Activated T-cell treated with anti-CD3 and anti-CD28 coated beads, Interleukin-2, amount 50 U/mL, for 72 hours (primary cell): ENCODE measurements at places on chromosomes 1 and 21.

DNA sequence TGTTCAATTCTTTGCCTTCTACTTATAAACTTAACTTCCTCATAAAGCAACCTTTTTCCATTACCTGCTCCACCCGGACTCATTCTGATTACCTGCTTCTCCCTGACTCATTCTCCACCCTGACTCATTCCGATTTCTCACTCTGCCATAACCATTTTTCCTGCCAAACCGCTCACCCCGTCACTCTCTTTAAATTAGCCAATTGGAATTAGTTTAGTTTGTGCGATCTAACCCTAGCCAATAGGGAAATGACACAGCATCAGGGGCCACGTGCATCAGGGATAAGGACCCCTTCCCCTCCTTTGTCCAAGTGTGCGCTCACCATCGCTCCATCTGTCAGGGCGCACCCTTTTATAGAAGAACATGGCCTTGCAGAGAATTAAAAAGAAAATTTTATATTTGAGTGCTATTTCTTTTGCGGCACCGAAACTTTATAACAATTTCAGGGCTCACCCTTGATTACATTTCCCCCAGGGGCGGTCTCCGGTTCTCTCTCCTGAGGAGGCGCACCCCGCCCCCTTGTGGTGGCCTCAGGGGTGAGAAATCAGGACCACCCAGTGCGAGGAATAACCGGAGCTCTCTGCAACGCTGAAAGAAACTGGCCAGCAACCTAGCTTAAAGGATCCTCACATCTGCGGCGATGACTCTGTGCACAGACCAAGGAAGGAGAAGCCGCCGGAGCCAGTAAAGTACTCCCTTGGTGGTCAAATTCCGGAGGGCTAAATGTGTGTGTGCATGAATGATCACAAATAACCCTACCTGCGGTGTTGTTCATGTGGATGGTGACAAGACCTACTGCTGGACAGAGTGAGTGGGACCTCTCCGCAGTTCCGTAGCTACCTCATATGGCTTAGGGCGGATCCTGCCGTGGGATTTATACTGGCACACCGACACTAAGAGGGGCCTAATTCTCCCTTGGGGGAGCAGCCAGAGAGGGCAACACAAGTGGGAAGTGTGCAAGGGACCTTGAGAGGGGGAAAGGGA lies 30.3 kb upstream of the CBR3 start:
- DNase-seq = peak; percentile 57

- DNase-seq = no peak
Observed at GRCh38 chr1:224406216-224406615, 28.4 kb downstream of the WDR26 start.

DNA sequence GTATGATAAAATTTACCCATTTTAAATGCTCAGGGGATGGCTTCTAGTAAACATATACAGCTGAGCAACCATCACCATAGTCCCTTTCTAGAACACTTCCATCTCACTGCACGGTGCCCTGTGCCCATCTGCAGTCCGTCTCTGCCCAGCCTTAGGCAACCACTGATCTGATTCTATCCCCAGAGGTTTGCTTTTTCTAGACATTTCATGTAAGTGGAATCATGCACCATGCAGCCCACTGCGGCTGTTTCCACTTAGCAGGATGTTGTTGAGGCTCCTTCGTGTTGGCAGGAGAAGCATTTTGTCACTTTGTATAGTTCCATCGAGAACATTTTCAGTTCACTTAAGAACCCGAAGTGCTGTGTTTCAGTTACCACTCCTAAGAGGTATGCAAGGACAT lies 27.8 kb upstream of the VAMP3 start:
- DNase-seq = no peak

DNA sequence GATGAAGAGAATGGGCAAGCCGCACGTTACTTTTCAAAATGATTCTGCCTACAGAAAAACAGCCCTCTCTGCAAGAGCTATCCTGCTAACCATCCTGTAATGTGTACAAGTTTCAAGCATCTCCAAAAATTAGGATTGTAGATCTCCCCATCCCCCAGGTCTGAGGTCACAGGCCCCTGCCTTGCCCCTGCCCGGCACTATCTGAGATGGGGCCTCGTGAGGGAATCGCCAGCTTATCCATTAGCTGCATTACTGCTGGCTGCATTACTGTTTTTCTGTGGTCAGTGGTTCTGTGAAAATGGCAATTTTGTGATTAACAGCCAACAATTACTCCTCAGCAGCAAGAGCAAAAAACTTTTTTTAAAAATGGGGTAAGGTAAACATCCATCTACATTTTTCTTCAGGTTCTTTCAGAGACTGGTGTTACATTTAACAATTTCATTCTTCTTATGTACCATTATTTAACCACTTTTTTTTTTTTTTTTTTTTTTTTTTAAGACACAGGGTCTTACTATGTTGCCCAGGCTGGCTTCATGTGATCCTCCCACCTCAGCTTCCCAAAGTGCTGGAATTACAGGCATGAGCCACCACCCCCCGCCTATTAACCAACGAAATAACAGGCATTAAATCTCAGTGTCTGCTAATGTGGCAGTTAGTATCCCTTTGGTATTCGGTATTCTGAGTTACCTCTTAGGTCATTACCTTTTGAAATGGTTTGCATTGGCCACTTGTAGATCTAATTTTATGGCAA lies 83.8 kb downstream of the MRPL37 start:
- DNase-seq = no peak

- no peak for DNase-seq
Observed at GRCh38 chr1:151273924-151274466, 8.1 kb upstream of the ZNF687 start.

- no peak for DNase-seq
Observed at GRCh38 chr1:231487019-231487418, 41.5 kb upstream of the TSNAX start.

DNA sequence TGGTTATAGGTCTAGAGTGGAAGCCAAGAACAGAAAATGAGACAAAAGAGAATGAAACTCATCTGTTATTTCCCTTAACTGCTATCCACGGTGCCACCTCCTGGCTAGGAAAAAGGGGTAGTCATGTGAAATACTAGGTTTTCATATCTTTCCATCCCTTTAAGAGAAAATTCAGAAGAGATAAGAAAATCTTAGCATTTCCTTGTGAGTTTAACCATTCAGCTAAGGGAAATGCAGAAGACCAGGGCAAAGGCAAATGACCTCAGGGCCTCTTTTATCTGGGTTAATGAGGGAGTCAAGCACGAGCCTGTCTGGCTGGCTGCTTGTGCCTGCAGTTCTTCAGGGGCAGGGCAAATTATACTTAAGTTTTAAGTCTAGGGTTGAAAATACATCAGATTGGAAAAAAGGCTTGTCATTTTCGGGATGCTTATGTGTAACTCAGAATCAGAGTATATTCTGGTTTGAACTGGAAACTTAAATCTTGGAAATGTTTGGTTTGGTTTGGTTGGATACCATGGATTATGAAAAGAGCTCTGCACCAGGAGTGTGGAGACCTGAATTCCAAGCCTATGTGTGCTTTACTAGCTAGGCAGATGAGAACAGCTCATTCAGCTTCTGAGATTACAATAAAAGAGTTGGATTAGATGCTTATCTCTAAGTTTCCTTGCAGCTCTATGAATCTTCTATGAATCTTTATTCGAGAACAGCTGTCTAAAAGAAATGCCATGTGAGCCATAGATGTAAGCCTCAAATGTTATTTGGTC lies 19.9 kb downstream of the NIBAN1 start:
- DNase-seq = no peak

DNA sequence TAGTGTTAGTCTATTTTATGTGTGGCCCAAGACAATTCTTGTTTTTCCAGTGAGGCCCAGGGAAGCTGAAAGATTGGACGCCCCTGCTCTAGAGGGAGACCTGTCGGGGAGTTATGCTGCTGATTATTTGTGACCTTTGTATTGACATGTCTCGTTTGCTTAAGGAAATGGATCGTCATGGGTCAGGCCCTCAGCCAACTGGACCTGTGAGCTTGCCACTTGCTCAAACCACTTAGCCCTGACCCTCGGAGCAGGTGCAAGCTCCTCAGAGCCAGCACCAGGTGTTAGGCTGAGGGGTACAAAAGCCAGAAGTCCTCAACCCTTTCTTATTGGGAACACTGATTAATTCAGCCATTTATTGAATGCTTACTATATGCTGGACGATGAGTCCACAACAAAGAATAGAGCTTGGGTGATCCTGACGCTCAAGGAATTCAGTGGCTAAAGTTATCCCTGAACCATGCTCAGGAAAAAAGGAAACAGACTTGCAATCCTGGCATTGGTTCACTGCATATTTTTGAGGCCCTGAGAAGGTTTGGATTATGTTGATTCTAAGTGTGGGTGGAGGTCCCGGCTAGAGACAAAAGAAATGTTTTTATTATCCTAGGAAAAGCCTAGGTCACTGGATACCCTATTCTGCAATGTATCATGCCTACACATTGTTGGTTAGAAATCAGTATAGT lies 19.0 kb downstream of the TGFB2 start:
- no peak for DNase-seq

GRCh38 chr1:93612510-93612909 lies 69.1 kb downstream of the BCAR3 start:
- DNase-seq = no peak

GRCh38 chr1:24796524-24796923 lies 51.3 kb downstream of the CLIC4 start:
- DNase-seq = no peak

DNA sequence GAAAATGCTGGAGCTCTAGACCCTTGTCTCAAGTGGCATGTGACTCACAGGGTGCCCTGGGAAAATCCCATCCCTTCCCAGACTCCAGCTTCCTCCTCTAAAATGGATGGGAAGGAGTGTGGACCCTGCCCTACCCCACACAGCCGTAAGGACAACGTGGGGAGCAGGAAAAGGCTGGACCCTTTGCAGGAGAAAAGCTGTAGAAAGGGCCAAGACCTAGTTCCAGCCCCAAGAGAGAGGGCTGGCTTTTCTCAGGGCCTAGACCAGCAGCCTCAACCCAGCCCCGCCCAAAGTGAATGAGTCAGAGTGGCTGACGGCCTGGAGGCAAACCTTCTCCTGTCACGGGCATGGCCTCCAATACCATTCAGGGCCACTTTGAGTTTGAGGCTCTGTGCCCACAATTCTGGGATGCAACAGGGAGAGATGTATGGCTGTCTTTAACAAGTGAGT lies 1.1 kb downstream of the LAMB3 start:
- DNase-seq = peak; percentile 83

DNA sequence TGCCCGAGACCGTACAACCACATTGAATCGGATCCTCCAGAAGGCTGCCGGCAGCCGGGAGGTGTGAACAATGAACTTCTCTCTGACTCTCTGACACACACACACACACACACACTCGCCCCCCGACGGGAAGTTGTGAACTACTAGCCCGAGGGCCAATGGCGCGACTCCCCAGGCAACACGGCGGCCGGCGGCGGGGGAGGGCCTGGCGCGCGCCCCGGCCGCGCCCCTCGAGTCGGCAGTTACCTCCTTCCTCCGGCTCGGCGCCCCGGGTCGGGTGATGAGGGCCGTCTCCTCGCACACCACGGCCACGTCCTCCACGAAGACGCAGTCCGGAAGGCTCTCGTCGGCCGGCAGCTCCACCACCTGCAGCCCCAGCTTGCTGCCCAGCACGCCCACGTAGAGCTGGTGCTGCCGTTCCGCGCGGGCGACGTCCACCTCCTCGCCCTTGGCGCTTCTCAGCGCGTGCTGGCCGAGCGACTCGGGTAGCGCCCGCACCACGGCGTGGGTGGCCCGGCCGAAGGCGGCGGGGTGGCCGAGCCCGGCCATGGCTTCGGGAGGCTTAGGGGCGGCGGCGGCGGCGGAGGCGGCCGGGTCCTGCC lies 361 bp downstream of the DDAH1 start:
- DNase-seq = peak; percentile 28

GRCh38 chr1:97307151-97307550 lies 585.6 kb downstream of the PTBP2 start:
- no peak for DNase-seq

- DNase-seq = no peak
Observed at GRCh38 chr1:7733276-7733675, 37.8 kb upstream of the VAMP3 start.

GRCh38 chr1:61397935-61398334 lies 315.6 kb downstream of the NFIA start:
- no peak for DNase-seq

- no peak for DNase-seq
Observed at GRCh38 chr1:241221319-241221718, 135.7 kb downstream of the RGS7 start.

GRCh38 chr1:60960891-60961461 lies 121.4 kb upstream of the NFIA start:
- no peak for DNase-seq
